ENCODE measurements at places on chromosomes 3 and 15.

- DNase-seq: no peak
Observed at GRCh38 chr15:73602992-73603391, 30.2 kb downstream of the NPTN start.

DNA sequence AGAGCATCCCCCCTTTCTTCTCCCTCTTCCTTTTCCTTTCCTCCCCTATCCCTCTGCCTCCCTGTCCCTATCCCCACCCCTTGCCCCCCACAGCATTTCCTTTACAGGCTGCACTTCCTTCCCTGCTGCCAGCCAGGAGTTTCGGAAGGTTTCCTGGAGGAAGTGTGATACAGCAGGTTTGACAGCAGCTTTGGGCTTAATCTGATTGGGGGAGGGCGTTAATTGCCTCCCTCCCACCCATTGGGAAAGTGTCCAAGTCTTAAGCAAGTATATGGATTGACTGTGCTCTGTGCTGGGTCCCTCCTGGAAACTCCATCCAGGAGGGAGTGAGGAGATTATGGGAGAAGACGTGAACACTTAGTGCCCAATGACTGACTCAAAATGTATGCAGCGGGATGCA is 1.8 kb downstream of the SCAMP5 start:
- DNase-seq: no peak

DNA sequence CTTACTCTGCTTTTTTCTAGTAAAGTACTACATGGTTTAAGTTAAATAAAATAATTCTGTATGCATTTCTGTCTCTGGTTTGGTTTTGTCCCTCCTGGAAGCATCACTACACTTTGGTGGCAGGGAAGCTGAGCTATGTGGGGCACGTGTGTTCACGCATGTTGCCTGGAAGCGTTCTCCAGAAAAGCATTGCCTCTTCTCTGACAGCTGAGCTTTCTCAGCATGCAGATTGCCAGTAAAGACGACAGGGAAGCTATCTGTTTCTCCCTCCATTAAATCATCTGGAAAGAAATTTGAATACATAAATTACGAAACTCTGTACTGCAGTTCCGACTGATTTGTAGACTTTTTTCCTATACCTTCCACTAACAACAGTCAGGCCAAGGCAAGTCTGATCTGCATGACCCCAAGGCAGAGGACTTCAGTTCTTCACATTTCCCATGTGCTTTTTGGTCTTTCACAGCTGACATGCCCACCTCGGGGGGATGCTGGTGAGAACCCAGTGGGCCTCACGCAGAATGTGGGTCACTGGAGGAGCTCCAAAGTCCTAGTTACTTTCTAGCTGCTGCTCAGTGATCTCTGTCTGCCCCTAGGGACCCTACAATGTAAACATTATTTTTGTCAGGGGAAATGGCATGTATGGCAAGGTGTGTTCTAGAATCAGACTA is 43.0 kb downstream of the PGPEP1L start:
- no peak for DNase-seq

- no peak for DNase-seq
Observed at GRCh38 chr15:77040673-77041072, 30.2 kb downstream of the TSPAN3 start.

- DNase-seq: no peak
Observed at GRCh38 chr3:126121074-126121473, 37.1 kb upstream of the SLC41A3 start.

DNA sequence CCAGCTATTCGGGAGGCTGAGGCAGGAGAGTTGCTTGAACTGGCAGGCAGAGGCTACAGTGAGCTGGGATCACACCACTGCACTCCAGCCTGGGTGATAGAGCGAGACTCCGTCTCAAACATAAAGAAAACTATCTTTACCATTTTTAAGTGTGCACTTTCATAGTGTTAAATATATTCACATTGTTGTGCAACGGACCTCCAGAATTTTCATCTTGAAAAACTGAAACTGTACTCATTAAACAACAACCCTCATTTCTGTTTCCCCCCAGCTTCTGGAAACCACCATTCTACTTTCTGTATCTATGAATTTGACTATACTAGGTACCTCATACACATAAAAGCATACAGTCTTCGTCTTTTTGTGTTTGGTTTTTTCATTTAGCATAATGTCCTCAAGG is 375.1 kb downstream of the SHQ1 start:
- DNase-seq: no peak

- DNase-seq: peak; percentile 70
Observed at GRCh38 chr3:49867871-49868321, 1.8 kb downstream of the CAMKV start.

- DNase-seq: no peak
Observed at GRCh38 chr3:169328471-169328870, 335.0 kb downstream of the MECOM start.

DNA sequence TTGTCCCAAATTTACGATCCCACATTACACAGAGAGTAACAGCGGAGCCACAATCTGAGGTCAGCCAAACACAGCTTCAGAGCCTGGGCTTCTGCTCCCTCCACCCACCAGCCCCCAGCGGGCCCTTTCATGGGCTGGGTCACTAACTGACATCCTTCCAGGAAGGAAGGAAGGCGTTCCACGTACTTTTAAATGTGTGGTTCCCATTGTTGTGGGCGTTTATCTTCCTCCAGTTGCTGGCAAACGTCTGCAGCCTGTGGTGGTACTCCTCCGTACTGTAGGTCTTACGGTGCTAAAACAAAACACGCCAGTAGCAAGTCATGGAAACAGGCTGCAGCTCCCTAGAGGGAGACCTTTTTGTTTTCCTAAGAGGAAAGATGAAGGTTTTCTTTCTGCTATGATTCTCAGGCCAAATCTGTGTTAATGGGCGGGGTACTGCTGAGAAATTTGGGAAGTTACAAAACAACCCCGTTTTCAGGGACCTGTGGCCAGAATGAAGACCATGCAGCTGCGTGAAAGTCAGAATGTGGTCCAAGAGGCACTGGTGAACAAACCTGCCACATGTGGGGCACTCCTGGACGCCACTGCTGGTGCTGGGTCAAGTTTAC is 7.6 kb downstream of the CTSH start:
- no peak for DNase-seq

GRCh38 chr15:42079401-42079908 is 14.9 kb downstream of the PLA2G4D start:
- DNase-seq: no peak

DNA sequence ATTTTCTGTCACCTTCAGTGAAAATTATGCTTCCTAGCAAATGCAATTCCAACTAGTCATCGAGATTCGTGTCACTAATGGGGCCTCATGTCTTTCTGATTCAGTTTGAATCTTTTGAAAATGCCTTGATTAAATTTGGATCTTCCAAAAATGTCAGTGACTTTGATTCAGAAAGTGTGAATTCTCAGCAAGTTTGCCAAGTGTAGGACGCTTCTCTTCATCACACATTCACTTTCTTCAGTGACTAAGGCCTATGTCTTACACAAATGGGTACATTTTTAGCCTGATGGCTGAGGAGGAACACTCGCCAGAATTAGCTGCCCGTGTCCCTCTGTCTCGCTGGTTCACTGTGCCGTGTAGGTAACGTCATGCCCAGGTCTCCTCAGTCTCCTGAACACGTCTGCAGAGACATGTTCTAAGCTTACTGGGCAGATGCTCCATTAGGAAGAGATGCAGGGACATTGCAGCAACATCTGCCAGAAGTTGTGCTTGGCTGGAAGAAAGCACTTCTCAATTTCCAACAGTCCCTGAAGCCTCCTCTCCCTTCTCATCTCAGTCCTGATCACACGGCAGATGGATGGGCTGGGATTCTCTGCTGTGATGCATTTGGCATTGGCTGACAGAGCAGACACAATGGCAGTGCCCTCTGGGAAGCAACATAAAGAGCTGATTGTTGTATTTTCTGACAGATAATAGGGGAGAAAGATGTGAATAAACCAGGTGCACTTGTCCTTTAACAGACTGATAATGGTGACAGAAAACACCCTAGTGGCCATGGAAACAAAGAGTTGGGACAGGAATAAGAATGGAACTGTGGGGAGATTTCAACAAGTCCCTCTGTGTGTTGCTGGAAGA is 29.1 kb upstream of the LYZL4 start:
- DNase-seq: no peak

- DNase-seq: no peak
Observed at GRCh38 chr3:168889666-168890065, 773.8 kb downstream of the MECOM start.

- DNase-seq: no peak
Observed at GRCh38 chr3:173440514-173440913, 43.0 kb downstream of the NLGN1 start.

DNA sequence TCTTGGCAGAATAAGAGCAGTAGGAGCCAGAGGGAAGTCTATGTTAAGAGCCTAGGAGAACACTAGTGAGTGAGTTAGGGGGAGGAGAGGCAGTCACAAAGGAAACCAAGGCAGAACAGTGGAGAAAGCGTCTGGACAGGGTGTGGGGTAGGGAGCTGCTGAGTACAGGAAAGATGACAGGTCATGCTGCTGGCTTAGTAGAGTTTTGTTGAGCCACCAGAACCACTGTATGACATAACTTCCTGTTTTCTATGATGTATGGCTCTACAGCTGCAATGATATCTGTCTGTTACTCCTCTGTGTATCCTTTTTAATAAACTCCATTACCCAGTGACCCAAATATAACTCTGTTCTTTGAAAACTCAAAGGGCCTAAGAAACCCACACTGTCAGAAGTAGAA is 10.6 kb upstream of the STT3B start:
- DNase-seq: no peak
